Endodermal cell (in vitro differentiated cells): ENCODE measurements at places on chromosomes 6 and 20.

DNA sequence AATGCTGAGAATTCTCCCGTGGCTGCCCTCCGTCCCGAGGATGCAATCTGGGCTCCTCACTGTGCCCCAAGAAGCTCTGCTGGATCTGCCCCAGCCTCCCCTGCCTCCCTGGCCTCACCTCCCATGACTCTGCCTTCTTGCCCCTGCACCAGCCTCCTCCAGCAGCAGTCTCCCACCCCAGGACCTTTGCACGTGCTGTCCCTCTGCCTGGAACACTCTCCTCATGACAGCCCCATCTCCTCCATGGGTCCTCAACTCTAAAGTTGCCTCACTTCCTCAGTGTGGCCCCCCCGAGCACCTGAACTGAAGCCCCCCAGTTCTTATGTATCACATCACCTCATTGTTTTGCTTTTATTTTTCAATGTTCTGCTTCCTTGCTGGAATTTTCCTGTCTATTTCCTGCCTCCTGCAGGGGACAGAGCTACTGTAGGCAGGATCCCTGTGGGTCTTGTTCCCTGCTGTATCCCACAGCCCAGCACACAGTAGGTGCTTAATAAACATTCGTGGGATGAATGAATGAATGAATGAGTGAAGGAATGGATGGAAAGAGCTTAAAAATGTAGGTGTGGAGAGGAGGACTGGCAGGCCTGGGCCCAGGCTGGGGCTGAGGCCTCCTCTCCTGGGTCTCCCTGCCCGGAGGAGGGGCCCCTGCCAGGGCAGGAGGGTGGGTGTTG is 42.2 kb downstream of the CEBPB start:
- no peak for DNase-seq

GRCh38 chr6:18206591-18206990 is 51.4 kb downstream of the KDM1B start:
- DNase-seq: peak; percentile 5

DNA sequence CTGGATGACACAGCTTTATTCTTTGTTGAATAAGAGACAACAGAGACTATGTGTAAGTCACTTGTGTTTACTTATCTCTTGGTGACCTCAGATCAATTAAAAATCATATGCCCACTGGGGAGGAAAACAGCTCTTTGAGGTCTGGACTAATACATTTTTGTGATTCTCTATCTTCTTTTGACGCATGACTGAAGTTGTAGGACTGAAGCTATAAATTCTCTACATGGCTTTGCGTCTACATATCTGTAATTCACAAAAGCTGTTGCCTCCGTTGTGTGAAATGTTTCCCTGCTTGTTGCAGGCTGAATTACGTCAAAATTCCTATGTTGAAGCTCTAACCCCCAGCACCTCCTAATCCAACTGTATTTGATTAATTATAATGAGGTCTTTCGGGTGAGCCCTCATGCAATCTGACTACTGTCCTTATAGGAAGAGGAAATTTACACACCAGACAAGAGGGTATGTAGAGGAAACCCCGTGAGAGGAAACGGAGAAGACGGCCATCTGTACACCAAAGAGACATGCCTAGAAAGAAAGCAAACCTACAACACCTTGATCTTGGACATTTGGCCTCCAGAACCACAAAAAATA is 481.6 kb downstream of the PRKN start:
- DNase-seq: no peak

- no peak for DNase-seq
Measured at GRCh38 chr6:115765966-115766365, 294.7 kb downstream of the FRK start.

- DNase-seq: no peak
Measured at GRCh38 chr6:44855562-44856411, 468.3 kb downstream of the CDC5L start.

DNA sequence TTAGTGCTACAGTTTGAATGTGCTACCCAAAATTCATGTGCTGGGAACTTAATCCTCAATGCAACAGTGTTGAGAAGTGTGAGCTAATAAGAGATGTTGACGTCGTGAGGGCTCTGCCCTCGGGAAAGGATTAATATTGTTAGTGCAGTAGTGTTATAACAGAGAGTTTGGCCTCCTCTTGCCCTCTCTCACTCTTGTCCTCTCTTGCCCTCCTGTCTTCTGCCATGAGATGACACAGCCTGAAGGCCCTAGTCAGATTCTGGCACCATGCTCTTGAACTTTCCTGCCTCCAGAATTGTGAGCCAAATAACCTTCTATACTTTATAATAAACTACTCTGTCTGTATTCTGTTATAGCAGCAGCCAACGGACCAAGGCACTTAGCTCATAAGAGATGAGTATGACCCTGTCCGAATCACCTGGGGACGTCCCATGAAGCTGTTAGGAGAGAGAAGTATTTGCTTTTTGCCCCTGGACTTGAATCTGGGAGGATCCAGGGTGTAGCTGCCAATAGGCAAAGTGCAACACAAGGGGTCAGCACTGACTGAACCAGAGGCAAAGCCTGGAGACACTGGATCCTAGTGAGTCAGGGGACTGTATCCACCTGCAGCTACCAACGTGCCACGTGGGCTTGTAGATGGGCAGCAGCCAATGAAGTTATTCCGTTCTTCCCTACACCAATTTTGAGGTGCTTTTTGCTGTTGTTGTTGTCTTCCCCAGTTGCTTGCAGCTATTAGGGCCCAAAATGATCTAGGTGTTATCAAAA is 233.7 kb downstream of the THBS2 start:
- DNase-seq: peak; percentile 65

DNA sequence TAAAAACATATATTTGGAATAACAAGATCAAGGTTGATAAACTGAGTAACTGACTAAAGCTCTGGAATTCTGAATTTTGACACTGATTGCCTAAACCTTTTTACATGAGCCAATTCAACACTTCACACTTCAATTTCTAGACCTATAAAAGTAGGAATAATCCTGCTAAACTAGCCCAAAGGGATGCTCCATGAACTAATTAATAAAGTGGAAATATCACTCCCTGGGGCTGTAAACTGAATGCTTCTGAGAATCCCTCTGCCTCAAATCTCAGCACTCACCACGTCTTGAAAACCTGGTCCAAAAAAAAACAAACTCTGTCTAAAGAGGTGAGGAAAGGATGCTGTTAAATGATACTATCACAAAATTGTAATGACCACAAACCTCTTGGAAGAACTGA is 50.9 kb downstream of the DCDC2 start:
- no peak for DNase-seq

- no peak for DNase-seq
Measured at GRCh38 chr20:41456351-41456750, 89.7 kb upstream of the EMILIN3 start.

- no peak for DNase-seq
Measured at GRCh38 chr6:139825935-139826374, 451.5 kb upstream of the CITED2 start.

- DNase-seq: no peak
Measured at GRCh38 chr6:73145690-73146089, 79.6 kb downstream of the KHDC1L start.

DNA sequence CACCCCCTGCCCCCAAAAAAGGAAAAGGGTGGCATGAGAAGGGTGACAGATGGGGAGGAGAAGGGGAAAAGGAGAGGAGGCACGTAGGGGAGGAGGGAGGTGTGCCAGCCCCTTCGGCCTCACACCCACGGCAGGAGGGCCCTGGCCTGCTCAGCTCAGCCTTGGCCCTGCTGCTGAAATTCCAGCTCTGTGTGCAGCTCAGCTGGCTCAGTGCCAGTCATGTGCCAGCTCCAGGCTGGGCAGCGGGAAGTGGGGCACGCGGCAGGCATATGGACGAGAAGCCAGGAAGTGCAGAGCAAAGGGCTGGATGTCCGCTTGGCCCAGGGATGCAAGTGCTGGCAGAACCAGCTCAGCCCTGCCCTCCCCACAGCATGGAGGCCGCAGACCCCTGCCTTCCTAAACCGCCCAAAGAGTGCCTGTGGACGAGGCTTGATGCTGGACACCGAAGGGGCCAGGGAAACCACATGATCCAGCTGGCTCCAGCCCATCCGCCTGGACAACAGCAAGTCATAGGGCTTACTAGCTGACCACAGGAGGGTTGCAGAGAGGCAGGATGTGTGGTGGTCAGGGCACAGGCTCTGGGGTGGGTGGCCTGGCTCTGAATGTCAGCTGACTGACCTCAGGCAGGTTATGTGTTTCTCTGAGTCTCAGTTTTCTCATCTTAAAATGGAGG is 60.2 kb downstream of the NOL4L start:
- DNase-seq: peak; percentile 43

- DNase-seq: no peak
Measured at GRCh38 chr6:116445102-116445501, 16.1 kb upstream of the CALHM6 start.

DNA sequence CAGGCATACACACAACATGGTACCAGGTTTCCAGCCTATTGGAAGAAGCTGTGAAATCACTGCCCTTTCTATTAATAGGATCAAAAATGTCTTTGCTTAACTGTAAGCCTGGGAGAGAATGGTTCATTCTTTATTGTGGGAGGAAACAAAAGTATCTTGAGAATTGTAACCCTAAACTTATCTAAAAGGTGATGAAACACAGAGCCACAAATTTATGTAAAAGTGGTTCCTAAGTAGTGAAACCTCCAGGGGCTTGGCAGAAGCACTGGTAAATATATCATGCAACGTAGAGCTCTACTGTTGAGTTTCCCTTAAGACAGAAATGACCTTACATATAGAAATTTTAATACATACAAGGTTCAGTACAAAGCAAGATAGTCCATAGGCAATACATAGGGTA is 17.2 kb upstream of the NOX3 start:
- DNase-seq: no peak

DNA sequence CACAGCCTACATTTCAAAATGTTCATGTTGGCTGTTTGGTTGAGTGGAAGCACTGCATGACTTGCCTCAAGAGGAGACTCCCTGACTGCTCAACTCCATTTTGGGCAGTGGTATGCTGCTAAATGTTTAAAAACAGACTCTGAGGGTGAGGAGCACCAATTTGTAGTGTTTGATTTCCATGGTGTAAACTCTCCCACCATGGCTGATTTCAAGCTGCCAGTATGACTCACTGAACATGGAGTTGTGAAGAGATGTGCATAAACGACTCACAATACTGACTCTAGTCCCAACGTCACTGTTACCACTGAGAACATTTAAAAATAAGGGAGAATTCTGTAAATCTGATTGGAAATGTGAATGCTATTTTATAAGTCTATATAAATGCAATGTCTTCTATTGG is 70.4 kb downstream of the BACH2 start:
- no peak for DNase-seq
